ENCODE measurements at places on chromosomes 3 and 15.

GRCh38 chr3:104526901-104527401, 839.8 kb upstream of the ALCAM start:
- DNase-seq, result no peak

DNA sequence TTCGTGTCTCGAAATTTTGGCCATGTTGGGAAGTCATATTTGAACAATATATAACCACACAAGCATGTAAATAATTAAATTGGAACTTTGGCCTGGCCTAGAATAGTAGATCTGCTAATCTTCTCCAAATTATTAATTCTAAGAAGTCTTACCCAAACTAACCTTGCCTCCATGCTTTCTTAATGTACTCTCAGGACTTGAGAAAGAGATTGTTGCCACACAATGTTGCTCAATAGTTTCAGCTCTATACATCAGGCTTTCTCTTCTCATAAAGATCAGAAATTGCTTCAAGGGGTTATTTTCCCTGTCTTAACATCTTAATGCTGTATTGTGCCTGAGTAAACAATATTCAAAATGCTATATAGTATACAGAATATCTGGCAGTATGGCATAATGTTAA, 202.7 kb upstream of the LRIG1 start:
- DNase-seq, result no peak

GRCh38 chr15:82828075-82828474, 18.6 kb downstream of the WHAMM start:
- DNase-seq, result no peak

DNA sequence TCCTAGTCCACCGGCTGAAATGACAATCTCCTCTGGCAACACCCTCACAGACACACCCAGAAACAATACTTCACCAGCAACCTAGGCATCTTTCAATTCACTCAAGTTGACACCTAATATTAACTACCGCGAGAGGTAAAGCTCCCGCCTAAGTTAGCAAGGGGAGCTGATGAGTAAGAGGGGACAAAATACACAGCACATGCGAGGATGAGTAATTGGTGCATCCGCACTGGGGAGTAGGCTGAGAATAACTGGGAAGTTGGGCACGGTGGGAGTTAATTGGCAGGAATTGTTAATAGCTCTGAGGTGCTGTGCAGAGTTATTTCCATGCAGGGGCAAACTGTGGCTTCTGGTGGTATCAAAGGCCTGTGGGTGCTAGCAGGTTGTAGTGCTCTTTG, 14.5 kb upstream of the PLD1 start:
- no peak for DNase-seq

- DNase-seq, result no peak
Observed at GRCh38 chr3:27133060-27133459, 236.1 kb downstream of the NEK10 start.

DNA sequence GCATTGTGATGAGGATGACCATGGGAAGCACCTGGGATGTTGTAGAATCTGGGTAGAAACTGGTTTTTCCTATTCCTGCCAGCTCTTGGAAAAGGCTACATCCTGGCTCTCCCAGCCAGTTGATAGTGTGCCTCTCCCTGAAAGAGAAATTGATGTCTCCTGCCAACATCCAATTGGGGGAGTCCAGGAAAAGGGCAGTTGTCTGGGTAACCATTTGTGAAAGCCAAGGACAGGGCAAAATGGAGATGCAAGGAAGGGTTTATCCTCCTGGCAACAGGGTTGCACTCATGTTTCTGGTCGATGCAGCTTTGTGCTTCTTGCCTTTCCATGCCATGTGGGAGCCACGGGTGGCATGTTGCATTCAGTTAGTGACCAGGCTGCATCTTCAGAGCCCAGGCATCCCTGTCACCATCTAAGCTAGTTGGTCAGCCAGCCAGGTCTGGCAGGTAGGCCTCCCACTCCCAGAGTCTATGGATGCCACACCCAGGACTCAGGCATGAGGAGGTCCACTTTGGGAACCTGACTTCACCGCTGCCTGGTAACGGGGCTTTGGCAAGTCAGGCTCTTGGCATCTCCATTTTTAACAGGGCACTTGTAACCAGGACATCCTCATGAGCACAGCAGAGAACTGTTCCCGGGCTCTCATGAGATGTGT, 153.5 kb downstream of the DNAJB8 start:
- DNase-seq, result peak; percentile 24

DNA sequence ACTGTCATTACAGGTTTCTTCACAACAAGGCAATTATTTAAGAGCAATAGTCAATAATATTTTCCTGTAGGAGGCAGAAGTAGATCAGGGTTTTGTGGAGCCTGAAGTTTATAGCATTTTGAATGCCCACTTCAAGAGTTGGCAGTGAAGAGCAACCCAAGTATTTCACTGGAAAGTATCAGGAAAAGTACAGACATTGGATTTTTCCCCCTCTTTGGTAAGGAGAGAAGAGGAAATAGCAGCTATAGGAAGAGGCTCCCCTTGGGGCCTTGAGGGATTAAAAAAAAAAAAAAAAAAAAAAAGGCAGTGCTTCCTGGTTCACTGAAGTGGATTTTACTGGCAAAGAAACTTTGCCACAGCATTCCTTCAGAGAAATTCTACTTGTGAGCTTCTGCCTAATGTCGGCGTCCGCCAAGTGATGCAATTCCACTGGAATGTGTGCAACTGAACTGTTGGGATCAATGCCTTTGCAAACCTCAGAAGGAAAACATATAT, 5.7 kb upstream of the CNTN6 start:
- peak; percentile 64 for DNase-seq

DNA sequence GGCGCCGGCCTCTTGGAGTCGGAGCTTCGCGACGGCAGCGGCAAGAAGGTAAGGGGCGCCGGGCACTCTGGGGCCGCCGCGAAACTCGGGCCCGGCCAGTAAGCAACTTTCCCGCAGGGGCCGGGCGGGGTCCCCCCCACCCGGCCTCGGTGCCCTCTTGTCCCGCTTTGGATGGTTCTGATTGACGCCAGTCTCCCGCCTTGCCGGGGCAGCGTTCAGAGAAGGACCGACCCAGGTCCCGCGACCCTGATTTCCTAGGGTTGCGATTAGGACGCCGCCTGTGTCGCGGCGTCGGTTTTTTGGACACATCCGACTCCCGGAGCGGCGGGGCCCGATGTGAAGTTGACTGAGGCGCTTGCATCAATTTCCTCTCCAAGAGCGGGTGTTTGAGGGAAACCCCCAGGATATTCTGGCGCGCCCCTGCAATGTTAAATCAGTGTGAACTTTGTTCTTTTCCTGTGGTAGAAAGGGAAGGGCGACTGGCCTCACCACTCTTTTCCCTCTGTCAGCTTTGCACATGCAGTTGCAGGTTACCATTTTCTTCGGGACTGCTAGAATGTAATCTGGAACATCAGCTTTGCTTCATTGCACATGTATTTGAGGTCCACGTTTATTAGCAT, 755 bp downstream of the PDE8A start:
- peak; percentile 22 for DNase-seq

- no peak for DNase-seq
Observed at GRCh38 chr15:29773816-29774215, 48.5 kb downstream of the TJP1 start.

- no peak for DNase-seq
Observed at GRCh38 chr3:101240719-101241399, 79.5 kb downstream of the IMPG2 start.

All from brain (organoid and tissue), 16 donors.